ENCODE measurements at places on chromosomes 3 and 15.

DNA sequence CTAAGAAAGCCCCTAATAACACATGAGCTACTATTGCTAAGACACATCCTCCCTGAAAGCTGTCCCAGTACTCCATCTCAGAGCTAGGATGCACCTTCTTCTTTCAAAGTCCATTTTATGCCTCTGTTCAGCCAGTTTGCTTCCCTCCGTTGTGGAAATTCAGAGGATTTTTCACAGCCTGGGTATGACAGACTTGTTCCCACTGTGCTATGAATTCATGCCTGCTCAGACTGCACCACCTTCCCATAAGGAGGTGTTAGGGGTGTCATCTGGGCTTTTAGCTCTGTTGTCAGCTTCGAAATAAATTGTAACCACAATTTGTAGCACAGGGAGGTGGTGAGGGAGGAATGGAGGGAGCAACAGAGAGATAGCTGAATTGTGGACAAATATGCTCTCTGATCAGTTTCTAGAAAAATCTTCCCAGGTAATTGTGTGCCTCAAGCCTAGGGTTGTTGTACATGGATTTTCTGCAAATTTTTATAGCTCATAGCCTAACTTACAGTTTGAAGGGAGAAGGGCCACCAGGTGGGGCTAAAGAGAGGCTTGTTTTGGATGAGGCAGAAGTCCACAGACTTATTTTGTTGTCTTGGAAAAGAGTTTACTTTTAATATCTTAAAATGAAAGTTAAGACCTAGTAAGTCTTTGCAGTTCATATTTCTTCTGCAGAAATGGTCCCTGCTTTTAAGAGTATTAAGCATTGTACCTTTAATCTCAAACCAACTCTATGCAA is 462.0 kb downstream of the PDCD6IP start:
- DNase-seq, result no peak

GRCh38 chr3:65597226-65597951 is 441.3 kb downstream of the MAGI1 start:
- no peak for DNase-seq

DNA sequence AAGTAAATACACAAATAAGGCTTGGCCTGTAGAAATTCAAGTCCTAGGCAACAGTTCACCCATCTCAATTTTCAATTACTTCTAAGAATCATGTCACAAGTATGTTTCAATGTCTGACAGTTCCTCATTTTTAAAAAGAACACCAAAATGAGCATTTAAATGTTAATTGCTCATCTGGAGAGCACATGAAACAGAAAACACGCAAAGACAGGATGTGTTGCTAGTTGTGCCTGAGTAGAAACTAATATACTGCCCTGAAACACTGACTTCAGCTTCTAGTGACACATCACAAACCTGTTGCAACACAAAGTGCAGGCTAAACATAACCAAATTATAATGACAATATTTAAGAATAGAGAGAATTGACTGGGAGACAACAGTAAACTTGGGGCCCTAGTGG is 167.3 kb upstream of the THBS1 start:
- DNase-seq, result no peak

GRCh38 chr3:100057716-100058575 is 56.4 kb downstream of the FILIP1L start:
- no peak for DNase-seq

- DNase-seq, result no peak
Observed at GRCh38 chr3:183560607-183561006, 5.1 kb upstream of the KLHL6 start.

- no peak for DNase-seq
Observed at GRCh38 chr3:165538166-165538565, 299.1 kb downstream of the BCHE start.

DNA sequence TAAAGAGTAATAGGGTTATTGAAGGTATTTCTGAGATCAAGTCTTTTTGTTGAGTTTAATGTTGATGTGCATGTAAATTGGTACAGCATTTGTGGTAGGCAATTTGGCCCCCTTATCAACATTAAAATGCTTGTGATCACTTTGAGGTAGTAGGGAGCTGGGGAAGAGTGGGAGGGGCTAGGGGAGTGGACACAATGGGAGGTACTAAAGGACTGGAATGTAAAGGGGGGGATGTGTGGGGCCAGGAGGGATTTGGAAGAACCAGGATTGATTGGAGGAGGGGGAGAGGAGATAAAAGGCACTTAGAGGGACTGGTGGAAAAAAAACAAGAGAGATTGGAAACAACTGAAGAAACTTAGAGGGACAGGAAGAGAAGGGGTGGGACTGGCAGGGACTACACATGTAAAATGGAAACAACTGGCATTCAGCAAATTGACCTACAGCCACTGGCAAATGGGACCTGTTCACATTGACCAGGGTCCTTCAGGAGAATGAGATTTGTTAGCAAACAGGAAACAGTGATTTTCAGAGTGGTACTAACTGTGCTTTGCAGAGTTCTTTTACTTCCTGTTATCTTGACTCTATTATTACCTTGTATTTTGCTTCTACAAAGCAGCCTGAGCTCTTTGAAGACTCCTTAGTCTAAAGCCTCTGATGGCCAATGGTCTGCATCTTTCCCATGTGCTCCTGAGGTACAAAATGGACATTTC is 47.8 kb upstream of the ZBTB38 start:
- DNase-seq, result no peak

DNA sequence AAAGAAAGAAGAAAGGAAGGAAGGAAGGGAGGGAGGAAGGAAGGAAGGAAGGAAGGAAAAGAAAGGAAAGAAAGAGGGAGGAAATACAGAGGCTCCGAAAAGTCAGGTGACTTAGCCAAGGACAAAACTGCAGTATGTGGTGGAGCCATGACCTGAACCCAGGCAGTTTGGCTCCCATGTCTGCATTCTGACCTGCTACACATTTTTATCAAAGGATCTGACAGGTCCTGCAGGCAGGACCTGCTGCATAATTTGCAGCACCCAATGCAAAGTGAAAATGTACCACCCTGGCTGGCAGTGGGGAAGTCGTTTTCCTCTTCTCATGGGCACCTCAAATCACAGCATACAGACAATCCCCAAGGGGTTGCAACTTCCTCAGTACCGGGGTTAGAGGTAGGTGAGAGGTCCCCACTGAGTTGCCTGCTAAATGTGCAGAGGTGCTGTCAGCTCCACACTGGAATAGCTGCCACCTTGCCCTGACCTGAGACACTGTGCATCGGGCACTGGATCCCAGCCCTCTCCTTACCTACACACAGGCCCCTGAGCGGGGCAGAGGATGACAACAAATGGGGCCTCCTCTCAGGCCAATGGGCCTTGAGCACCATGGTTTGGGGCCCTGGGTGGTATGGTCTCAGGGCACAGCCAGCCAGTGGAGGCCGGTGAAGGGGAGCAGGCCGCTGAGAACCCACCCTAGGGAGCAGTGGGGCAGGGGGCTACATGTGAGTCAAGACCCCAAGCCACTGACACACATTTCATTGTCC is 175.1 kb downstream of the SHQ1 start:
- no peak for DNase-seq

DNA sequence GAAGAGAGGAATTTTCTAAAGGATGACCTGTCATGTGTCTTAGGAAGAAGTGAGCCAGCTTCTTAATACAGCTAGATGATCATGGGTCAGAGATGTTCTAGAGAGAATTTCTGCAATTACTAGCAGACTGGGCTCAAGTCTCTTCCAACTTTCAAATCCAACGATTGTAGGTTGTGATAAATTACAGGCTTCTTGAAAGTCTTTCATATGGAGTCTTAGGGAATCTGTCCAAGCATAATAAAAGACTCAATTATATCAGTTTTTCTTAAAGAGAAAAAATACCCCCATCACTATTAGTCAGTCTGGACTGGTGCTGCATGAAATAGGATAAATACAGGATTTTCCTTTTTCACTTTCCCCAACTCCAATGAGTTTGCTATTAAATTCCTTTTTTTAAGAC is 59.1 kb downstream of the DRD3 start:
- DNase-seq, result no peak

- DNase-seq, result no peak
Observed at GRCh38 chr15:77632534-77633133, at the start of gene LINGO1. Gene LINGO1, minus strand, starts transcription at chr15:77632912. Its CDS starts 597 bp downstream, at chr15:77632315.

DNA sequence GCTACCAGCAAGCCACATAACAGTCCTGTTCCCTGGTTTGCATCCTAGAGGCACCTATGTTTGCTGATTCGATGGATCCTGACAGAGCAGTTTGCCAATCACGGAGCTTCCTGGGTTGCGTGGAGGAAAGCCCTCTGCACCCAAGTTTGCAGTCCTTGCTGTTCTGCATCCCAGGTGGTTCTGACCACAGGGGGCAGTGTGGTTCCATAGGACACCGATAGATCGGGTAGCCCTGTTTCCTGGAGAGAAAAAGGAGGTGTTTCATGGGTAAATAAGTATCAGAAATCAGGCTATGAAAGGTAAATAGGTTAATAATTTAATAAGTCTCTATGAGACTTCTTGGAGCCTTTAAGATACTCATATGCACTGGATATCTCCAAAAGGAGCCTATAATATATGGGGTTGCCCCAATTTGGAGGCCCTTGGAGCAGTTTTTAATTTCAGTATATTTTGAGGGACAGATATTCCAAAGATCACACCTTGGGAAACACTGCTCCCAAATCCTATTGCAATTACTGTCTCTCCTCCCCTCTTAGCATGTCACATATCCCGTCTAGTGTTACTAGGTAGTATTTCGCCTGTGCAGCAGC is 194.6 kb upstream of the TPM1 start:
- no peak for DNase-seq

DNA sequence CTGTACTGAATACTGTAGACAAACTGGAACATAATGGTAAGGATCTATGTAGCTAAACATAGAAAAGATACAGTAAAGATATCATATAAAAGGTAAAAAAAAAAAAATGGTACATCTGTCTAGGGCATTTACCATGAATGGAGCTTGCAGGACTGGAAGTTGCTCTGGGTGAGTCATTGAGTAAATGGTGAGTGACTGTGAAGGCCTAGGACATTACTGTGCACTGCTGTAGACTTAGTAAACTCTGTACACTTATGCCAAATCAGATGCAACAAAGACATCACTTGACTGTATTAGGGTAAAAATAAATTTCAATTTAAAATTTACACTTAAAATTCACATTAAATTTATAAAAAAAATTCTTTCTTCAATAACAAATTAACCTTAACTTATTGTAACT is 281.3 kb upstream of the LMCD1 start:
- DNase-seq, result no peak

- no peak for DNase-seq
Observed at GRCh38 chr15:64527263-64527984, 67.0 kb downstream of the ZNF609 start.

DNA sequence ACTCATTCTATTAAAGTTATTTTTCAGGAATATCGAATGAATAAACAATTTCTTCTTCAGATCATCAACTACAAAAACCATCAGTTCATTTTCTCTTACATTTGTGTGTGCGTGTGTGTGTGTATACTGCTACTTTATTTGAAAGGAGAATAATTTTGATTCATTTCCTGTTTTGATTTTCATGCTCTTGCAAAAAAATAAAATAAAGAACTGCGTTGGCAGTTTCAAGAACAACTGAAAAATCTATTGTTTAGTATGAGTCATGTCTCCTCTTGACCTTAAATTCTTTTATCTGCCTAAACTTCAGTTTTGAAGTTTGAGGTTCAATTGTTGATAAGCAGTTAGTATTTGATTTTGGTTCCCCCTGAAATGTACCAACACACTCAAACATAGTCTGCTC is 540.8 kb downstream of the FGF12 start:
- DNase-seq, result no peak

DNA sequence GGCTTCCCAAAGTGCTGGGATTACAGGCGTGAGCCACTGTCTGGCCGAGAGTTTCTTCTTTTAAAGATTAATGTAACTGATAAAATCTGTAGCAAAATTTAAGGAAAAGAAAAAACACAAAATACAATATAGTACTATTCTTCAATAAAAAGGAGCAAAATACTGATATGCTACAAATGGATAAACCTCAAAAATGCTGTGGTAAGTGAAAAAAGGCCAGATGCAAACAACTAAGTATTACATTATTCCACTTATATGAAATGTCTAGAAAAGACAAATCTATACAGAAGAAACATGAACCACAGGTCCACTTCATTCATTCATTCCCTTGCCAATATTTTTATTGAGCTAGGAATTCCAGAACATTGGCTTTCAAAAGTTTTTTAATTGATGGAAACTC is 299.5 kb downstream of the CTNNB1 start:
- no peak for DNase-seq

DNA sequence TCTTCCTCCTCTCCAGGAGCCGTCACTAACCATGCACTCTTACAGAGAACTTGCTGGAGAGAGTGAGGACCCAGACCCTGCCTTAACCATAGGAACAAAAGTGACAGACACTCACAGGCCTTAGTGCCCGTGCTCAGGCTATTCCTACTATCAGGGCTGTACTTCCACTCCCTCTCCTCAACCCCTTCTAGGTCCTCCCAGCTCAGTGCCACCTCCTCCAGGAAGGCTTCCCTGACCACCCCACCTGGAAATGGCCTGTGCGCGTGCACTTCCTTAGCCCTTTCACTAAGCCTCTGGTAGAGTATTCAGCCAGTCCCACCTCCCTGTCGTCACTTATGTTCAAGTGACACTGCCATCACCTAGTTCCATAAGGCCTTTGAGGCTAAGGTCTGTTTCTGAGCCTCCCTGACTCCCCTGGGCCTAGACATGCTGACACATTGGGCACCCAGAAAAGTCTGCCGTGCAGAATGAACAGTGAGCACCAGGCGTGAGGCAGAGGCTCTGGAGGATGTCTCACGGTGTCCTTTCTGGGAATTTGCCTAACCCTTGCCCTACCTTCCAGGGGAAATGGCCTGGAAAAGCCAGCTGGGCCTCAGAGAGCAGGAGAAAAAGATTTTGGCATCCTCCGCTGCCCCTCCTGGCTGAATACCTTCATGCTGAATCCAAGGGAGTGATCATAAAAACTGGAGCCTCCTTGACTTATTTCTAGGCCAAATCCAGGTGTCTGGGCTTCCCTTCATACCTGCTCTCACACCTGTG is 108.6 kb upstream of the SMAD3 start:
- no peak for DNase-seq

- no peak for DNase-seq
Observed at GRCh38 chr3:45123581-45124269, 22.5 kb downstream of the CDCP1 start.

DNA sequence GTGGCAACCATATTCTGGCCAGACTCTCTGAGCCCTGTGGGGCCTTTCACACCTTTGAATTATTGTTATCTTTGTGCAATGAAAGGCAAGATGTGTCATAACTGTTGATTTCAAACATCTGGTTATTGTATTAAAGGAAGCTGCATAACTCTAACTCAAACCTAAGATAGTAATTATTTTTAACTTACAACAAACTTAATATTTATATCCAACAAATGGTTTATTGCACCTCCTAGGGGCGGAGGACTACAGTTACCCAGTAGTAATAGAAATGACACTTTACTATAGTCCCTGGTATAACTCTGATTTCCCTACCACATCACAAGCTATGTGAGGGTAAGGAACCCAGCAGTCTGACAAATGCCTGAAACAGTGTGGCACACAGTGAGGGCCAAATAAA is 363.9 kb upstream of the SUCLG2 start:
- no peak for DNase-seq

GRCh38 chr15:30872341-30872748 is 31.4 kb upstream of the FAN1 start:
- DNase-seq, result no peak

DNA sequence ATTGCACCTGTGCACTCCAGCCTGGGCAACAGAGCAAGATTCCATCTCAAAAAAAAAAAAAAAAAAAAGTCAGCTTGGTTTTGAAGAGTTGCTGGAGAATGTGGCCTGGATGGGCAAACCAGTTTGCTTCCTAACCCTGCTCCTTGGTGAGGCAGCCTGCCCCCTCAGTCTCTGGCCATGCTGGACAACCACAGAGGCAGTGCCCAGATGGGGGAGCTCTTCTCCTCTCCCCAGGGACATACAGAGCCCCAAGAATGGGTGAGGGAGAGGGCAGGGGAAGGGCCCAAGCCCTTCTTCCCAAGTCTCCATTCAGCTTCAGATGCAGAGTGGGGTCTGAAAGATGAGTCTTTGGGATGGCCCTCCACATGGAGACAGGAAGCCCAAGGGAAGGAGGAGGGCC is 27.9 kb downstream of the CD276 start:
- DNase-seq, result no peak

Data from activated T-helper 1 cell treated with anti-CD3 and anti-CD28 coated beads, Interleukin-2, amount 50 U/mL, for 16 hours (primary cell).